ENCODE measurements at places on chromosomes 16 and 17.

GRCh38 chr17:80428796-80429195 is 13.8 kb downstream of the ENDOV start:
- no peak for DNase-seq

GRCh38 chr16:9476744-9477143 is 385.3 kb downstream of the HAPSTR1 start:
- no peak for DNase-seq

GRCh38 chr17:77356690-77357201 is 216.0 kb downstream of the SEC14L1 start:
- no peak for DNase-seq

- DNase-seq, result peak; percentile 90
Measured at GRCh38 chr16:2474877-2475412, at the start of gene TBC1D24. TBC1D24 (plus strand) TSS chr16:2475127; CDS start chr16:2496149, 21,022 bp downstream.
